ENCODE measurements at places on chromosomes 5 and 9.

DNA sequence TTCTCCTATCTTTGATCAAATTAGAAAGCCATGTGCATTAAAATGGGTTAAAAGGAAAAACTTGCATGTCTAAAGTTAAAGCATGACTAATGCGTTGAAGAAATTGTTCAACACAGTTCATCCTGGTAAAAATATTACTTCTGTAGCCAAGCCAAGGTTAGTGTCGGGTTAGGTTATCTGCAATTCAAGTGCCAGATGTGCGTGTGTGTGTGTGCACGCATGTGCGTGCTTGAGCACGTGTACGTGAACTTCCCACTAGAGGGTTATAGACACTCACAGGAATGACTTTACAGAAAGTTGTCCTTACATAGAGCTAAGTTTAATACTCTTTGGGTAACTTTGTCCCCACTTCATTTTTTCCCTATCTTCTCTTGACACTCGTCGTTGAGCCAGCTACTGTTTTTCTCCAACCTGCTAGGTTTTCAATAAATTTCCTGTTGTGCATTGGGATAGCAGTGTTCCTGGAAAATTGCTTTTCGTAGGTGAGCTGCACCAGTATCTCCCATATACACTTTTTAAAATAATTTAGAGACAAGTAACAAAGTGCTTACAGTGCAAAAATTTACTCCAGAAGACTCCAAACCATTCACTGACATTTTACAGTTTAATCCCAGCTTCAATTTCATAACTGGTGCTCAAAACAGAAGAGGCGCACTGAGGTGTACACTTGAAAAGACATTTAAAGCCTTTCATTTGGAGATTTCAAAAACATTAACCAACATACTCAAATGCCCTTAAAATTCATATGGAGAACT, 353.8 kb downstream of the NFIB start:
- no peak for DNase-seq

DNA sequence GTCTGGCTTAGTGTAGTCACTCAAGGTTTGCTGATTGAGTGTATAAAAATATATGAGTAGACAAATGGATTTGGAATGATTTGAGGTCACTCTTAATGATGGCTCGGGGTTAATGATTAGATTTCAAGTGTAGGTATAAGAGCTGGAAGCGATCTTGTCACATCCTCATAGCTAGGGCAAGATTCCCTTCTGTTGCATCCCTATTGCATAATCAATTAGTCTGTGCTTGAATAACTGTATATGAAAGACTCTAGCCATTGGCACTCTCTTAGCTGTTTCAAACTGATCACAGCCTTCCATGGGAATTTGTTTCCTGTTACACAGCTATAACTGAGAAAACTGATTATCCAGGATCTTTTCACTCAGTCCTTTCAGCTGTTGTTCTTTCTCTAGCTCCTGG, 811.6 kb downstream of the TLE4 start:
- no peak for DNase-seq

- DNase-seq = no peak
These were observed at the start of gene DMRT1 for GRCh38 chr9:841371-842209. Gene DMRT1 (plus strand): TSS chr9:841697. CDS start chr9:841839, 142 bp downstream.

GRCh38 chr9:15115041-15115440, 192.0 kb downstream of the TTC39B start:
- no peak for DNase-seq
